NCI-H187 treated with DMSO at 0.1 percent for 48 hours (cell line): ENCODE measurements at places on chromosomes 13 and 19.

DNA sequence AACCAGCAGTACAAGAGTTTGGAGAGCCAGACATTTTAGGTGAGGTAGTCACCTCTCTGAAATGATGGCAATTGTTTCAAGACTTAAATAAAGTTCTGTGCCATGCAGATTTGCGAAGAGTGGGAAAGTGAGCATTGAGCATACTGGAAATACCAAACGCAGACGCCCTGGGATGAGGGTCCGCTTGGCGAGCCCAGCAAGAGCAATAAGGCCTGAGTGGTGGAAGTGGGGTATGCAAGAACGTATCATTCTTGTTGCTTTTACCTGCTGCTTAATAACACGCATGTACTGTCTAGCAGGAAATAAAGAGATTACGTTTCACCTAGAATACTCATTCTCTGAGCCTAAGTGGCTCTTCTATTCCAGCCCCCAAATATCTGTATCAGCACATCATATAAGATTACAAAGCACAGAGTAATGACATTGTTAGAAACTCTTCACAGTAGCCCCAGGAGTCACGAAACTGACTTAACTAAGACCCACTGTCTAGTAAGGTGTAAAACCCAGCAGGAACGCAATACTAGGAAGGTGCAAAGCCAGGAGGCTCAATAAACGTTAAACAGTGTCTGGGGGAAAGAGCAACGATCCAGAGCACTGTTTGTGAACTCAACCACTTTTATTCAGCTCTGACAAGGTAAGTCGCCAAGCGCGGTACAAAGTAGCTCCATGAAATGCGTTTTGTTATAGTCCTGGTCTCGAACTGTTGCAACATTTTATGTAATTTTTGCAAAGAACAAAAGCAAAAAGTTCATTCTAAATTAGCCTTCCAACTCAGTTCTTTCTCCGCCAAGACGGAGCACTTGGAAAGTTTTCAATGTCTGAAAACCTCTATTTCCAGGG, 1.2 kb downstream of the RCBTB2 start:
- DNase-seq: no peak

DNA sequence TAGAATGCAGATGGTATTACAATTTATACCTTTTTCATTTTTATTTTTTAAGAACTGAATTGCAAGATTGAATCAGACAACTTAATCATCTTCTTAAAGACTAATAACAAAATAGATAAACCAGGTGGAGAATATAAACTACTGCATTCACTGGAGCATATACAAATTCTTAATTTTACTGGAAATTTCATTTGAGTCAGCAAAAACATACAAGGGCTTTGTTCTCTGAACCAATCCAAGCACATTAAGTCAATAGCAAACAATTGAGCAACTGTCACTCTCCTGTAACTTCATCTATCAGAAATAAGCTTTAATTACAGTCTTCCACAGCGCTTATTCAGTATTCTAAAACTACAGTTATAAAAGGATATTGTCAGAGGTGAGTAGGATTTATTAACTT, 167.4 kb upstream of the OBI1 start:
- DNase-seq: no peak

- DNase-seq: no peak
These were observed 91.5 kb upstream of the WASF3 start for GRCh38 chr13:26465954-26466353.

- no peak for DNase-seq
These were observed 1426.8 kb downstream of the SLITRK5 start for GRCh38 chr13:89097994-89098393.

DNA sequence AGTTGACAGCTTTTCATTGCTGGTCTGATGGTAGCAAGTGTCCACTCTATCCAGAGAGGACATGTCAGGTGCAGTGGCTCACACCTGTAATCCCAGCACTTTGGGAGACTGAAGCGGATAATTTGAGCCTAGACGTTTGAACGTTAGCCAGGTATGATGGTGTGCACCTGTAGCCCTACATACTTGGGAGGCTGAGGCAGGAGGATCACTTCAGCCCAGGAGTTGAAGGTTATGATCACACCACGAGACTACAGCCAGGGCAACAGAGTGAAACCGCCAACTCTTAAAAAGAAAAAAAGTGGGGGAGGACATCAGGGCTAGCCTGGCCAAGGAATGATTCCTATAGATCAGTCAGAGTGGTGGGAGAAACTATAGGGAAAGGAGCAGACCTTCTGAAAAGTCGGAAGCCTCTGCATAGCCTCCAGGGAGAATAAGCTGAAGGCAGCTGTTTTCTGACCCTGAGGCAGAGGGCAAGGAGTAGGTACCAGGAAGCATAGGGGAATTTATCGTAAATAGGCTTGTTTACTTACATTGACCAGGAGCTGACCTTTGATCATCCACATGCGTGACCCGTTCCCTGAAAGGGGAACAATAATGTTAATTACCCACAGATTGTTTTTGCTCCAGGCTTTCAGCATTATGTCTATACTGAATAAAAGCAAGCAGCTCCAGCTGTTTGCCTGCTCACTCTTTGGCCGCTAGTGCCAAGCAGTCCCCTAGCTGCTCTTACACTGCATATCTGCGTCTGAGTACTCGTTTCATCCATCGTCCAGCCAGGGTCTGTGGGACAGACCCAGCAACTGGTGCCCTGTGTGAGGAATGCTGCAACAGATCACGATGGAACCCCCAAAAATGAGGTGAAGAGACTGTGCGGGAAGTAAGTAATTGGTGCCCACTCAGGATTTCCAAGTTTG, 161.6 kb downstream of the RNF17 start:
- no peak for DNase-seq

GRCh38 chr13:93004919-93005318, 221.7 kb upstream of the GPC6 start:
- no peak for DNase-seq

DNA sequence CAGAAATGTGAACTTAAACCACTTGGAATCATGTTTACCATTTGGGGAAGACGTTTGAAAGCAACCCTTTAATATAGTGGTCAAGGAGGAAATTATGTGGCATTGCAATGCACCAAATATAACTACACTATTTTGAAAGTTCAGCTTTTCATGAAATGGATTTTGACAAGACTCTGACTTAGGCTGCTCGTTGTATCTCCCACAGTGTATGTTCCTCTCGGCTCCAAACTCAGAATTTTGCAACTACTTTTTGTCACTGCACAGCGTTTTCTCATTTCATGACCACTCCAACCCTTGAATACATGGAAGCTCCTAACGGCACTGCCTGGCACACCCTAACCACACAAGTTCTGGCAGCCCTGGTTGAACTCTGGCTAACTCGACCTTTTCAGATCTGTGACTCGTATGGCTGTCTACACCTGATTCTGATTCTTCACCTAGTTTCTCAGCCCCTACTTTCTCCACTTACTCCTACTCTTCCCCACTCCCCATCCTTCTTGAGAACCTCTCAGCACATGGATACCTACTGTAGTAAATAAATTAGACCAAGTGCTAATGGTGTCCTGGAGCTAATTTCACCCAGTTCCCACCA, 7.0 kb upstream of the POMP start:
- no peak for DNase-seq

GRCh38 chr13:29472332-29472961, 123.0 kb downstream of the SLC7A1 start:
- no peak for DNase-seq

GRCh38 chr19:39408392-39409207, 2.0 kb downstream of the ZFP36 start:
- DNase-seq: no peak
